ENCODE measurements at places on chromosomes 12 and 14. TPM values are rescaled to one million over a fixed set of nuclear protein-coding genes. Genes with fewer than 3 reads are reported as not detected.

GRCh38 chr12:58592475-58593207, 327.7 kb downstream of the LRIG3 start:
- no peak for DNase-seq

GRCh38 chr14:73759183-73759713, 45.1 kb upstream of the PNMA1 start:
- no peak for DNase-seq

- DNase-seq = no peak
These were observed 179.4 kb downstream of the CRADD start for GRCh38 chr12:93856611-93857010.

DNA sequence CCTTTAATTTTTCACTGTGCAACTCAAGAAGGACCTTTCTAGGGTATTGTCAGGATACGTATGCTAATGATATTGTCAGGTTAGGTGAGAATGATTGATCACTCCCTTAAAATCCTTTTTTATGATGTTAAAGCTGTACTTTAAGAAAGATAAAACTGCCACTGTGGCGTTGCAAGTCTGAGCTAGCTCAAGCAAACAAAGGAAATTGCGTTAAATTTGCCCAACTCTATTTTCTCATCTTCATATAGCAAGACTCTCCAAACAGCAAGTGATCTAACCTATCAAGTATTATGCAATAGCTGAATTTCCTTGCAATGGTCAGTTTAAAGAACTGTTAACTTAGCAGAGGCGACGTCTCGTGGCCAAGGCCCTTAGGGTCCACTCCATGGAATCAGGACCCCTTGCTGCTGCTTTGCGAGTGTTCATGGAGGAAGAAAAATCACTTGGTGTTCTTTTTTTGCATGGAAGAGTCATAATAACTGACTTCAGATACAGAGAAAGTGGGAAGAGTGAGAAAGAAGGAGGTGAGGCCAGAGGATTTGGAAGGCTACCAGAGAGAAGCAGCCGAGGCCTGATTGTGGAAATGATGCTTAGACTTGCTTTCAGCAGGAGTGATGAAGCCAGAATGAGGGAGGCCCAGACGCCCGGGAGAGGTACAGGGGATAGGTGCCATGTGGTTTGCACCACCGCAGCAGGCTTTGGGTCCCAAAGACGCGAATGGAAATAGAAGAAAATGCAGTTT, 2.5 kb downstream of the TRAF3 start:
- no peak for DNase-seq

DNA sequence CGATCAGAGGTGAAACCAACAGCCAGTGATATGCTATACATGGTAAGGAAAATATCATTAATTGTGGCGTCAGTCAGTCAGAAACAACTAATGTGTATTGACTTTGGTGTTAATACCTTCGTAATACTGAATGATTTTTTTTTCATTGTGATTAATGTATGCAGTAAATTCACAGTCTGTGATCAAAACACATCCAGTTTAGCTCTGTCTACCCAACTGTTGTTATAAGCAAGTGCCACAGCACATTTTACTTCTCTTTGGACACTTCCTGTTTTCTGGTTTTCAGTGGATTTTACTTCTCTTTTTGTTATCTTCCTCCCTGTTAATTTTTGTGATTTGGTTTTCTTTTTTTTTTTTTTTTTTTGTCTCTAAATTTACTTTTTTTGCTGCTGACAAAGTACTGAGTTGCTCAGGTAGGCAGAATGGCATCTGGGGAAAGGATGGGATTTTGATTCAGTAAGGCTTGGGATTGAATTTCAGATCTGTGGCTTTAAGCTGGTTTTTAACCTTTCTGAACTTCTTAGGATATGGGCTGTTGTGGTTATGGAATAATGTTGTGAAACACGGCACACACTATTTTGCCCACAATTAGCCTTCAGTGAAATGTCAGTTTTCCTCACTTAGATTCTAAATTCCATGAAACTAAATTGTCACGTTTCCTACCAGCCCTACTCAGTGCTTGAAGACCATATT, 604 bp downstream of the GLIPR1 start:
- no peak for DNase-seq

GRCh38 chr12:103728323-103728722, 112.7 kb downstream of the NT5DC3 start:
- no peak for DNase-seq

DNA sequence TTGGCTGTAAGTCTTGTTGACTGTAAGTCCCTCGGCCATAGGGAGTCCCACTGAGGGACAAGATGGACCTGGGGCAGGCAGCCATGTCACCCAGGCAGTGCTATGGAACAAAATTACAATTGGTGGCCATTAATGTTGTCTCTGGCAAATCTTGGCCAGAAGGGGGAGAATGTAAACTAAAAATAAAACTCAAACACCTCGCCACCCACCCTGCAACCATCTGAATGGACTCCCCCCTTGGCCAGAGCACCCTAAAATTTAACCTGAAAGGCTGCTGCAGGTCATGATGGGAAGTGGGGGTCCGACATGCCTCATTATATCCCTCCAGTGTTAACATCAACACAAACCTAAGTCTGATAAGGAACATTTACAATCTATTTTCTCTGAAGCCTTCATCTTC, 8.2 kb downstream of the SLC22A17 start:
- no peak for DNase-seq

- DNase-seq = peak; percentile 83
These were observed 53.9 kb downstream of the EMP1 start for GRCh38 chr12:13250416-13250815.

GRCh38 chr12:18922851-18923250, 184.9 kb downstream of the CAPZA3 start:
- no peak for DNase-seq

DNA sequence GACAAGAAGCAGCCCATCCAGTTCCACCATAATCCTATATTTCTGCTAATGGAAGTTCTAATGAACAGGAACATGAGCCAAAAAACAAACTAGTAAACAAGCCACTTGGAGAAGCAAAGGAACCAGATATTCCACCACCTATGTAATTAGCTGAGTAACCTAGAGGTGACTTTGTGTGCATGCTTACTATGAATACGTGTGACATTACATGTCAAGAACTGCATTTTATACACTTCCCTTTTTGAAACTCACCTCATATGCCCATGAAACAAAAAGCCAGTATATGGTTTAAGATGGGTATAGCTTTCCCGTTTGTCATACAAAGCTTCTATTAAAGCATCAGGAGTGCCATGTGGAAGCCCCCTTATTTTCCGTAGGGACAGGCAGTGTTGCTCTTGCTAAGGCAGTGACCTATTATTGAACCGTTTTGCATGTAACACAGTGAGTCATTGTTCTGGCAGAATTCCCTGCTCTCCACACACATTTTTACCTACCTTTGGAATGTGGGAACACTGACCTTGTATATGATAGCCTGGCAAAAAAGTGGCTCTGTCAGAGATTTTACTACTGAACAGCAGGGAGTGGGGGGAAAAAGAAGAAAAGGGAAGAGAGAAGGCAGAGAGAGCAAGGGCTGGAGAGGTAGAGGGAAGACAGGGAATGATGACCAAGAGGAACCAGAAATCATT, 34.8 kb upstream of the FRMD6 start:
- peak; percentile 80 for DNase-seq

GRCh38 chr12:123263196-123263817, 8.3 kb downstream of the CDK2AP1 start:
- no peak for DNase-seq

DNA sequence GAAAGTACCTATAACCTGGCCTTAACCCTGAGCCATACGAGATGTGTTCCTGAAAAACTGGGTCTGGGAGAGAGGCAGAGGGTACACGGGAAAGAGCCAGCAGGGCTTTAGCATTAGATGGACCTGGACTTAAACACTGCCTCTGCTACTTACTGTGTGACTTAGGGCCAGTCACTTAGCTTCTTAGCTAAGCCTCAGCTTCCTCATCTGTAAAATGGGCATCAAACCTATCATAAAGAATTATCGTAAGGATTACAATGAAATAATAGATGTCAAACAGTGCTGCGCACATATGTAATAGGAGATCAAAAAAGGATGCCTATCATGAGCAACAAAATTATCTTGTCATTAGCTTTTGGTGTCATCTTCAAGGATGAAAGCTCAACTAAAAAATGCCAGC, 23.6 kb downstream of the ANAPC5 start:
- no peak for DNase-seq

- DNase-seq = no peak
These were observed 60.8 kb downstream of the SAMD4A start for GRCh38 chr14:54627540-54628363.

- DNase-seq = no peak
These were observed 614.6 kb upstream of the ATP2B1 start for GRCh38 chr12:90323217-90323616.

GRCh38 chr14:38003746-38004609, 203.7 kb upstream of the SSTR1 start:
- DNase-seq = no peak

GRCh38 chr12:114774197-114774596, 90.2 kb upstream of the TBX3 start:
- DNase-seq = no peak

DNA sequence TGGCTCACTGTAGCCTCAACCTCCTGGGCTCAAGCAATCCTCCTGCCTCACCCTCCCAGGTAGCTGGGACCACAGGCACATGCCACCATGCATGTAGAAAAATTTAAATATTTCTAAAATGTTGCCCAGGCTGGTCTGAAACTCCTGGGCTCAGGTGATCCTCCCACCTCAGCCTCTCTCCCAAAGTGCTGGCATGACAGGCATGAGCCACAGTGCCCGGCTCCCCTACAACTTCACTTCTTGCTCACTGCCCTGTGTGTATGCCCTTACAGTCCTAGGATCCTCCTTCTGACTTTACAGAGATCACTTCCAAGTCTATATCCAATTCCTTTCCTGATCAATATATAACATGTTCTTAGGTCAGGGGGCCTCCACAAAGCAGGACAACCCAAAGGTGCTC, 23.8 kb upstream of the CREBL2 start:
- no peak for DNase-seq

- DNase-seq = no peak
These were observed 39.6 kb upstream of the SMOC1 start for GRCh38 chr14:69839661-69840060.

- no peak for DNase-seq
These were observed 9.9 kb downstream of the DBX2 start for GRCh38 chr12:45040977-45041376.

- DNase-seq = no peak
These were observed 63.5 kb downstream of the CCDC92 start for GRCh38 chr12:123908884-123909725.

DNA sequence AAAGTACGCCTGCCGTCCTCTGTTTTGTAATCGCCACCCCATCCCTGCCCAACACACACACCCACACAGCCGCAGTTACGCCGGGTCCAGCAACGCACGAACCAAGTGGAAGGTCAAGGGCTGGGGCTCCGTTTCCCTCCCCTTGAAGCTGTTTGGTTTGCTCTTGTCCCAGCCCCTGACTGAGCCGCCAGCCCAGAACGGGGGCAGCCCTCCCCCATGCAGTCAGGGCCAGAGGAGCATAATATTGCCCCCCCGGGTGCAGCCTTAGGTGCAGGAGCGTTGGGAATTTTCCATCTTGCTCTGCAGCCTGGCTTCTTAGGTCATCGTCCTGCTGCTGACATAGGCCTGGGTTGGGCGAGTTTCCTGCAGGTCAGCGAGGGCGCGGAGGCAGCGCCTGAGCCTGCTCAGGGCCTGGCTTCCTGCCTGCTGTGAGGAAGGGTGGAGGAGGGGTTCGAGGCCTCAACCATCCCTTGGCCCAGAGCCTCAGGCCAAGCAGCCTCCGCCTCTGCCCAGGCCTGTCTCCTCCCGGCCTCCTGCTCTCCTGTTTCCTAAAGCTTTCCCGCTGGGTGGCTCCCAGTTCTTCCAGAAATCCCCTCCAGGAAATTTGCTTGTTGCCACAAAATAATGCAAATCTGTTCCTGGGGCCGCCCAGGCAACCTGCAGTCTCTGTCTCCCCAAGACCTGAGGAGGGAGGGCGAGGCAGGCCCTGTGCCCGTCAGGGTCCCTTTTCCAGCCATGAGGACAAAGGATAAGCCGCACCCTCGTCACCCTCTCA, 44.5 kb downstream of the PSMA6 start:
- peak; percentile 97 for DNase-seq

GRCh38 chr12:67424784-67425183, 155.6 kb downstream of the CAND1 start:
- DNase-seq = no peak

- no peak for DNase-seq
These were observed 520.7 kb downstream of the SOX5 start for GRCh38 chr12:23428758-23429157.

DNA sequence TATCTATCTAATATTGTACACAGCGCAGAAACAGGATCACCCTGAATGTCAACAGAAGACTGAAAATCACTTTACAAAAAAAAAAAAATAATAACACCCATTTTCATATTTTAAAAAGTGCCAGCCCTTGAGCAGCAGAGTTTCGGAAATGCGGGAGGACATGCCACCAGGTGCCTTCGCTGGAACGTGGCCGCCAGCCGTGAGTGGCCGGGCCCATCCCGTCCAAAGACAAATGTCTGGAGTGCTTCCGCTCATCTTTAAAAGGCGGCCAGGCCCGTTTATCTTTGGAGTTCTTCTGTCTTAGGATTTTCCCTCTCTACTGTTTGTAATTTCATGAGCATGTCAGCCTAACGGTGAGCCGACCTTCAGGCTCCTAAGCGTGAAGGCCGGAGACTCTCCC, 43.5 kb downstream of the LRTM2 start:
- no peak for DNase-seq

DNA sequence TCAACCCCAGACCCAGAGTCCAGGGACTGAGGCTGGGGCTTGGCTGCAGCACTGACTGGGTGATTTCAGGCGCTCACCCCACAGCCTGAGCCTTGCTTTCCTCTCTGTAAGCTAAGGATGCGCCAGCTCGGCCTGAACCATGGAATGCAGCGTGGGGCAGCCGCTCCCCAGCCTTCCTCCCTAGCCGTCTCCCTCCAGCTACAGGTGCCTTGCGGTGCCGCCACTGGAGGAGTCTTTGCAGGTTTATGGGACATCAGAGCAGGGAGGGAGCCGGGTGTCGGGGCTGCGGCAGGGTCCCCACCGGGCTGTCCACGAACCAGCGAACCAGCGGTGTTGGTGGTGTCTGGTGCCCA, 19.4 kb downstream of the PPP2R5C start:
- DNase-seq = no peak

DNA sequence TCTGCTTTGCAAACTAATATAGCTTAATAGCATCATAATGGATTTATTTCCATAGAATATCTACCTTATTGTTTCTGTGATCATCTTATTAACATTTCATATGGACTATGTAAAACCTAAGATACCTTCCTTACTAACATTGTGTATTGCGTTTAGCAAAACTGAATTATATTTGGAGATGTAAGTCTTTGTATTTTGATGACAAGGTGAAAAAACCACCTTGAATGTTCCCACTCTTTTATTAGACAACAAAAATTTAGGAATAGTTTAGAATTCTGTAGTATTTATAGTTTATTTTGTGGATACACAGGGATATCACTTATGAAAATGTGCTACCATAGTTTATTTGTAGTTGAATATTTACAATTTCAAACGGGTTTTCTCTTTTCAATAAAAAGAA, 32.0 kb downstream of the RASSF8 start:
- no peak for DNase-seq

GRCh38 chr14:92650581-92651105, 97.8 kb downstream of the LGMN start:
- DNase-seq = no peak

- DNase-seq = no peak
These were observed 127.7 kb downstream of the DACT1 start for GRCh38 chr14:58765418-58765831.

Gene LGALS3
- 152 TPM for total RNA-seq

Gene SELPLG
- 0.50 TPM for total RNA-seq

Gene IGF1
- not detected for total RNA-seq

Gene CLEC1B
- not detected for total RNA-seq

Gene PRICKLE1
- total RNA-seq = 43.2 TPM

Gene C12orf50
- 0.16 TPM for total RNA-seq

Gene TROAP
- 0.33 TPM for total RNA-seq

Gene PLD4
- 0.09 TPM for total RNA-seq

Gene MYH6
- total RNA-seq = not detected
